ENCODE measurements at places on chromosomes 5 and 9.

- no peak for DNase-seq
These were observed 52.7 kb downstream of the PRR16 start for GRCh38 chr5:120516805-120517204.

- DNase-seq, result no peak
These were observed 9.9 kb upstream of the TRIM36 start for GRCh38 chr5:115179394-115180164.

GRCh38 chr9:257957-258356 is 43.3 kb downstream of the DOCK8 start:
- no peak for DNase-seq

GRCh38 chr9:124969401-124969800 is 28.5 kb upstream of the GOLGA1 start:
- no peak for DNase-seq

GRCh38 chr9:90107726-90108655 is 503.2 kb downstream of the GADD45G start:
- DNase-seq, result no peak

DNA sequence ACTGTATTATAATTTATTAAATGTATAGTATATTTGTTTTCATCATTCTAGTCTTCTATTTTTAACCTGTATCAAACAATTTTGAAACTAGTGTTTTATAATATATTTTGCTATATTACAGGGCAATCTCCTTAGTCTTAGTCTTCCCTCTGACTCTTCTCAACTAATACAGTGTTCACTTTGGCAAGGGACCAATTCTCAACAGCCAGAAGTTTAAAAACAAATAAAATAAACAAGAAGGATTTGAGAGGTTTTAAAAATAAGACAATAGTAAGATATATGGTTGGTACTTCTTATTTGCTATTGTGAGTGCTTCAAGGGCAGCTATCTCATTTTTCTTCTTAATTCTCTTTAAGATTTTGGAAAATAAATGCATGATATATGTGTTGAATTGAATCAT is 167.2 kb downstream of the RAB3C start:
- no peak for DNase-seq

DNA sequence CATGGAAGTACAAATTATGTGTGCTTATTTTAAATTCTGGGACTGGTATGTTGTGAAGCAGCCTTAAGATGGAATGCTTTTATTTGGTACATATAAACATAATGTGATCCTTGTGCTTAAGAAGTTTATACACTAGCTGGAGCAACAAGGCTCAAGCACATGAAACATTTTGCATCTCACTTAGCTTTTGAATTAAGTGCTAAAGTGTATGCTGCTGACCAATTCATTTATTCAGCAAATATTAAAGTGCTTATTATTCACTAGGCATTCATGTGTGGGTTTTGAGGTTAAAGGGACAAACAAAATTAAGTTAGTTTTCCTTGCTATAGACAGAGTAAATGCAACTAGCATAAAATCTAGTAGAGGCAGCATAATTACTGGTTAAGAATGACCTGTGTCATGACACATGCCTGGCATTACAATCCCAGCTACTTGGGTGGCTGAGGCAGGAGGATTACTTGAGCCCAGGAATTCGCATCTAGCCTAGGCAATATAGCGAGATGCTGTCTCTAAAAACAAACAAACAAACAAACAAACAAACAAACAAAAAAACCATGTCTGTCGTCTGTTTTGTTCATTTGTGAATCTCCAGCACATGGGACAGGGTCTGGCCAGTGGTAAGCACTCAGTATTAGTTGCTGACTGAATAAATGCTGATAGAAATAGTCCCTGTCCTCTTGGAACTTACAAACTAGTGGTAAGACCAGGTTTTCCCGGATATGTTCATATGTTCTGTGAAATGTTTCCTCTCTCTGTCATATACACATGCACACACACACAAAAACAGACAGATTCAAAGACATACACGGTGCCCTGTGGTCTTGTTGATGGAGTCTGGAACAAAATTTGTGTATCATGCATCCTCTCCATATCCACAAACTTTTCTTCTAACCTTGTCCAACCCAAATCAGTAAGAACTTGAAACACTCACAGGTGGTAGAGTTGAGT is 41.9 kb upstream of the TNFAIP8 start:
- DNase-seq, result no peak

DNA sequence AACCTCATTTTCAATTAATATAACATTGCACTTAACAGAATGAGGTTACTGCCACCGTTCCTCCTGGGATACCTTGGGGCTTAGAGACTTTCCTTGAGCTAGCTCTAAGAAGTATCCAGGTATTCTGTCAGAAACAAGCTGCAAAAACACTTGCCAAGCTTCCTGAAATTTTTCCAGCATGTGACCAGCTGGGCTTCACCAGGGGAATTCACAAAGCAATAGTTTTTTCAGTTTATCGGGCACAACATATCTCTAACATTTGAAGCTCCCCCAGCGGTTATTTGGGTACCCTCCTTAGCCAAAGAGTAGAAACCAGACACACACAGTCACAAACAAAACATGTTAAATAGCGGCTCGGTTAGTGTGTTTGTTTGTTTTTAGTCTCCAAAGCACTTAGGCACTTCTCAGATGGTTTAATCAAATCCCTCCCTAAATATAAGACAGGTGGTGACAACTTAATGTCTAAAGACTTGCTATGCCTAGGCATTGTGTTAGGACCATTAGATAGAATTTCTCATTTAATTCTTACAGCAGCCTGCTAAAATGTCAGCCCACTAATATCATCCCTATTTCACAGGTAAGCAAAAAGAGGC is 278.2 kb downstream of the GLIS3 start:
- no peak for DNase-seq

DNA sequence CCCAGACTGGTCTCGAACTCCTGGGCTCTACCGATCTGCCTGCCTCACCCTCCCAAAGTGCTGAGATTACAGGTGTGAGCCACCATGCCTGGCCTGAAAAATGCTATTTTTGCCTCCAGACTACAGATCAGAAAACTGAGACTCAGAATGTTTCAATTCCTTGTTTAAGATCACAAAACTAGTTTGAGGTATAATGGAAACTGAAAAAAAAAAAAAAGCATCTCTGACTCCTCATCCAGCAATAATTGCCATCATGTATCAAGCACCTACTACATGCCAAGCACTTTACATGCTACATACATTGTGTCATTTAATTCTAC is 35.6 kb downstream of the PLAC8L1 start:
- no peak for DNase-seq

GRCh38 chr5:89756955-89757354 is 652.6 kb downstream of the CETN3 start:
- no peak for DNase-seq

DNA sequence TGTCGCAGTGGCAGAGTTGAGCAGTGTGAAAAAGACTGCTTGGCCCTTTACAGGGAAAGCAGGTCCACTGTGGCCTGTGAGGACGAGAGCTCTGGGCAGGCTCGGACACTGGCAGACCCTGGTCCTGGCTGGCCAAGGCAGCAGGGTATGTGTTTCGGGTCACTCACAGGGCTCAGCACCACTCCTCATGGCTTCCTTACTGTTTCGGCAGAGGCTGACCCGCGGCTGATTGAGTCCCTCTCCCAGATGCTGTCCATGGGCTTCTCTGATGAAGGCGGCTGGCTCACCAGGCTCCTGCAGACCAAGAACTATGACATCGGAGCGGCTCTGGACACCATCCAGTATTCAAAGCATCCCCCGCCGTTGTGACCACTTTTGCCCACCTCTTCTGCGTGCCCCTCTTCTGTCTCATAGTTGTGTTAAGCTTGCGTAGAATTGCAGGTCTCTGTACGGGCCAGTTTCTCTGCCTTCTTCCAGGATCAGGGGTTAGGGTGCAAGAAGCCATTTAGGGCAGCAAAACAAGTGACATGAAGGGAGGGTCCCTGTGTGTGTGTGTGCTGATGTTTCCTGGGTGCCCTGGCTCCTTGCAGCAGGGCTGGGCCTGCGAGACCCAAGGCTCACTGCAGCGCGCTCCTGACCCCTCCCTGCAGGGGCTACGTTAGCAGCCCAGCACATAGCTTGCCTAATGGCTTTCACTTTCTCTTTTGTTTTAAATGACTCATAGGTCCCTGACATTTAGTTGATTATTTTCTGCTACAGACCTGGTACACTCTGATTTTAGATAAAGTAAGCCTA is 15.7 kb downstream of the SQSTM1 start:
- DNase-seq, result no peak

- DNase-seq, result no peak
These were observed 73.8 kb upstream of the IL12B start for GRCh38 chr5:159403906-159404681.

DNA sequence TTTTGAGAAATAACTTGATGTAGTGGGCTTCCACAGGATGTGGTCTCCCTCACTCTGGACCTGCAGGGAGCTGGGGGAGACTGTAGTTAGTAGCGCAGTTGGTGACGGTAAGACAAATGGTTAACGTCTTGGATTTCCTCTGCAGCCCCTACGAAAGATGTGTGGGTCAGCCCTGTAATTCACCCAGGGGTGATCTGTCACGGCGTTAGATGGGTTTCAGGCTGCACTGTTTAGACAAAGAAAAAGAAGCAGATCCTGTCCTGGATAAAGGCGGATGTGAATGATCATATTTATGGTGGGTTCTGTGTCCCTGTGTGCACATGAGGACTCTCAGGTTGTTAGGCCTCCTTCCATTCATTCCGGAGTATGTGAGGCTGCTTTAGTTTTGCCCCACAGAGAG is 142.0 kb upstream of the SLC28A3 start:
- no peak for DNase-seq

GRCh38 chr5:10491673-10492026 is 50.0 kb downstream of the ROPN1L start:
- no peak for DNase-seq

- DNase-seq, result no peak
These were observed 74.2 kb downstream of the SHB start for GRCh38 chr9:37994639-37995347.

DNA sequence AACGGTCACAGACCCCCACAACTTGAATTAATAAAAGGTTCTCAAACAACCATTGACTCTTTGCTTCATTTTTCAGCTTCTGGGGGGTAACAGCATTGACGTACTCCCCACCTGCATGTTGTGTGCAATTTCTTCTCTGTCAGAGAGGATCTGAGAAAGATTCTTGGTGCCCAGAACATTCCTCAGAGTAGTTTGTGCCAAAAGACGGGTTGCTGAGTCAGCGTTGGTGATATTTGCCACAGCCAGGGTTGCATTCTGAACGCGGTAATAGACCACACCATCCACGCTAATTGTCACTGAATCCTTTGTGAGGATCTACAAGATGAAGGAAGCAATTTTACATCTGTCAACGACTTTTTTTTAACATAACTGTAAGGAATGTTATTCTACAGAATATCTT is 21.0 kb downstream of the STOM start:
- DNase-seq, result no peak

GRCh38 chr9:125343518-125344275 is 82.1 kb downstream of the GAPVD1 start:
- DNase-seq, result no peak

DNA sequence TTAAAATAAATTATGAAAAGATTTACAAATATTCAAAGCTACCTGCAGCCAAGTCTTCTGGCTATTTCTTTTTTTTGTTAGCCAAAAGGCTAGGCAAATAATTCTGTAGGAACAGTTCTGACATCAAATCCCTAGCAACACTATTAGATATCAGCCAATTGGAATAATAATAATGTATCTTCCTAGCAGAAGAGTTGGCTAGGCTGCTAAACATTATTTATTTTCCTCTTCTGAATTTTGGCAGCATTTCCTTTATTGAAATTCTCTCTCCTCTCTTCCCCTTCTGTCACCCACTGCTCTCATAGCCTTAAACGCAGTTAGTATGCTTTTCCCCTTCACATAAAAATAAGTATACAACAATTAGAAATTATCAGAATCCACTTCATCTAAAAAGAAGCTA is 42.6 kb downstream of the ZDHHC21 start:
- DNase-seq, result no peak

DNA sequence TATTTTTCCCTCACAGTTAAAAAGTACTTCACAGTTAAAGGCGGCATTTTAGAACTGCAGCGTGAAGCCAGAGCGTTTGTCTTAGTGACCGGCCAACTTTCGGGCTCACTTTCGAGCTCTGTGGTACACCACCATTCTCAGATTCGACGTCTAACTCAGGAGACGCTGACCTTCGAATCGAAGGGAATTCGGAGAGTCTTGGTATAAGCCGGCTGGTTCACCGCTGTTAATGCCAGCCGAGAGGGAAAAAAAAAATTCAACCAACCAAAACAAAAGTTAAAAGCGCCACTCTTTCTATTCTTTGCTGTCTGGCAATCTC is 544 bp upstream of the SNX24 start:
- no peak for DNase-seq

DNA sequence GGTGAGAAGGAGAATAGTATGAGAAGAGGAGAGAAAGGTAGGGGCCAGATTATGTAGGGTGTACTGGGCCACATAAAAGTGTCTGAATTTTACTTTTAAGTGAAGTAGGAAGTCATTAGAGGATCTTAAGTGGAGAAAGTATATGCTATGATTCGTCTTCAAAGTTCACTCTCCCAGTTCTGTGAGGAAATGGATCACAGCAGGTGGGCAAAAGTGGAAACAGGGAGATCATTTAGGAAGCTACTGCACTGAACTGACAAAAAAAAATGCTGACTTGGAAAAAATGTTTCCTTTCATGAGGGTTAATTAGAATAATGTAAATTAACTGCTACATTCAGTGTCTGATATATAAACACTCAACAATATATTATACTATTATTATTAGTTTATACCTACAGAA is 2.4 kb downstream of the KIF24 start:
- no peak for DNase-seq

- no peak for DNase-seq
These were observed 949.7 kb upstream of the NUDT12 start for GRCh38 chr5:104512063-104512825.

DNA sequence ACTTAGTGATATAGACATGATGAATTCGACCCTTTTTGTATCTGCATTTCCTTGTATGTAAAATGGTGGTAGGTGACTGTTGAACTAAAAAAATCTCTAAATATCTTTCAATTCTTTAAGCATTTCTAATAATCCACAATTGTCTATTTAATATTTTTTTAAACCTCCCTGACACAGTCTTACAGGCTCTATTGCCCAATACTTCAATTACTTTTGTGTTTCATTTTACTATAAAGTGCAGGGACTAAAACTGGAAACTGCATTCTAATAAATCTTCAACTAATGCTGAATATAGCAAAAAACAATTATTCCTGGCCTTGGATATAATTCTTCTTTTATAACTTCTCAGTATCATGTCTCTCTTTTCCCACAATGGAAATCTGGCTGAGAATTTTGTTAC is 202.7 kb upstream of the PIK3R1 start:
- no peak for DNase-seq

- no peak for DNase-seq
These were observed 8.2 kb upstream of the CRHBP start for GRCh38 chr5:76944638-76945037.

DNA sequence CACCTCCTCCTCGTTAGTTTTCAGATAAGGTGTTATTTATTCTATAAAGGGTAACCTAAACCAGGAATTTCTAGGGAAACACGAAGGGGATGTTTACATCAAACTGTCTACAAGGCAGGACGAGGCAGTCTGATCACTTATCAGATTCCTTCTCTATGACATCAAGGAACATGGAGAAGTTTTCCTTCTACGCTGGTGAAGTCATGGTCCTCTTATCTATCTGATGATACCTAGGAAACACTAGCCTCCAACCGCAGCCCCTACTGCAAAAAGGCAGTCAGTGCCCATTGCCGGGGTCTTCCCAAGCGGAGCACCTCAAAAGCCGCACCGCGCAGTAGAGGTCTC is 1.5 kb downstream of the MPDZ start:
- DNase-seq, result no peak

All from left lobe of liver (tissue), 2 donors.